ENCODE measurements at places on chromosomes 2 and 18. TPM values are rescaled to one million over a fixed set of nuclear protein-coding genes. Genes with fewer than 3 reads are reported as not detected.

DNA sequence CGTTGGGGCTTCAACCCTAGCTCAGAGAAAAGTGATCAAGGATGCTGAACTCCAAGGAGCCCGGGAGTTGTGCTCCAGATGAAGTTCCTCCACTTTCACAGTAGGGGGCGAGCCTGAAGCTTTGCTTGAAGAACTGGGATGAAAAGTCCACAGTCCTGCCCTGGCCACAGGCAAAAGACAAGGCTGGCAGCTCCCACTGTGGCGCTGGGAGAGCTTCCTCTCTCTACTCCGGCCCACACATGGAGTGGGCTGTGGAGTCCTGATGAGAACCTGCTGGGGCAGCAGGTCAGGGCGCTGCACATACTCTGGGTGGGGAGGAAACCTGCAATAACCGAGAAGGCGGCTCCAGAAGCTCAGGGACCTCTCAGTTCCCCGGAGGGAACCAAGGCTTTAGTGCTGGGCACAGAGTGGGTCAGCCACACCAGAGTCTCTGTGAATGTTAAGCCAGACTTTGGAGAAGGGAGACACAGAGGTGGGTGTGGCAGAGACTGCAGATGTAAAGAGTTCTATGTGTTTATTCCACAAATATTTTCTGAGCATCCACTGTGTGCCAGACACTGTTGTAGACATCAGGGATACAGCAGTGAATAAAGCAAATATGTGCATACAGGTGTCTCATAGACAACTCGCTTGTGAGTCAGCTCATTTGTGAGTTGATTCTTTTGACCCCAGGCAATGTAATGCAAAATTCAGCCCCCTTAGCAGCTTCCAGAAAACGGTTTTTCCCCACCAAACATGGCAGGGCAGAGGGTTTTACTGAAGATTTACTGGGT lies 48.0 kb upstream of the MRPL33 start:
- DNase-seq, result no peak

GRCh38 chr18:32930695-32931301 lies 158.0 kb upstream of the KLHL14 start:
- DNase-seq, result no peak

Gene IL1RL1
- total RNA-seq, result 0.17 TPM

DNA sequence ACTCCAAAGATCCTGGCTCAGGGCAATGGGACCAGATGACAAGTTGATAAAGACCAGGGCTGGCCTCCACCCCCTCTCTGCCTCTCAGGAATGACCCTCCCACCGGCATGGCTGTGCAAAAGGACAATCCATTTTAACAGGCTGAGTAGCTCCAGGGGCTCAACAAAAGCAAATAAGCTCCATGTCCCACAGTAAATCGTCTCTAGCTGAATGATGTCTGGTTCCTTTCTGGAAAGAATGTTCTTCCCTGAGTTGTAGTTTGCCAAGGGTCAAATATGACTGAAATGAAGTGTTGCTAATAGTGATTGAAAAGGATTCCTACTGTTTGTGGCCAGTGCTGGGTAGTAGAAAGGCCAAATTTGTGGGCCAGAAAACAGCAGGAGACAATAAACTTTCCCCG lies 434.4 kb upstream of the ETAA1 start:
- no peak for DNase-seq

GRCh38 chr2:114005110-114005783 lies 115.4 kb downstream of the ACTR3 start:
- no peak for DNase-seq

GRCh38 chr18:70931942-70932814 lies 643.3 kb downstream of the SOCS6 start:
- DNase-seq, result peak; percentile 24

DNA sequence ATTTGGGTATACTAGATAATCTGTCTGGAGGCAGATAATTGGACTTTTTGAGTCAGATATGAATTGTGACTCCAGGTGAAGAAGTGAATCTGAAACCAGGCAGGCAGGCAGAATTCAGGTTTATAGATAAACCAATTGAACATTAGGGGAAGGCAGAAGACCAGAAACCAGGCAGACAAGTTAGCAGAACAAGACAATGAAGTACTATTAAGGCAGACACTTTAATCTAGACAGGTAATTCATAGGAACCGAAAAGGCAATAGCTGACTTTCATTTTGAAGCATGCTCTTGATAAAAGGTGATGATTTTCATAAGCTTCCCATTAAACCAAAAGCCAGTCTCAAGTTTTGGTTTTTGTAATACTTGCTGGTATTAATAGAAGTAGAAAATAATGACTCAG lies 19.3 kb upstream of the SLC4A10 start:
- DNase-seq, result no peak

- no peak for DNase-seq
These were observed 32.5 kb upstream of the ICOS start for GRCh38 chr2:203904022-203904421.

Gene SULT1C4
- 36.7 TPM for total RNA-seq

- DNase-seq, result no peak
These were observed 98.2 kb downstream of the ZBTB7C start for GRCh38 chr18:48310999-48311398.

- DNase-seq, result no peak
These were observed 230.5 kb upstream of the THSD7B start for GRCh38 chr2:136534811-136535210.

DNA sequence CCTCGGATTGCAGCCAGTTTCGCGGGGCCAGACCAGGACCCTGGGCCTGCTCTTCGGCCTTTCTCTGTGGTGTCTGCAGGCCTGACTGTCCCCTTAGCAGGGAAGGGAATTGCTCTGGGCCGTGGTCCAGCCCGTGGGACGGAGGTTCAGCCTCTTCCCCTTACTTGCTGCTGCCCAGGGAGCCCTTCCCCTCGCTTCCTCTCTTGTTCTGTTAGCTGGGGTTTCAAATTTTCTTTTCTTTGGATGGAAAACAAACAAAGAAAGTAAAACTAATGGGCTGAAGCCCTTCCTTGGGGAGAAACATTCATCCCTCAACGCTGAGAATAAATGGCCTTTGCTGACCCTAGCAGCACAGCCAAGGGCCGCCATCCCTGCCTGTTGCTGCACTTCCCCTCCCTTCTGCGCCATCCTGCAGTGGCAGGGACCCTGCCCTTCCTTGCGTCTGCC lies 52.4 kb downstream of the ASAP2 start:
- DNase-seq, result no peak

- no peak for DNase-seq
These were observed 382.2 kb downstream of the NBAS start for GRCh38 chr2:15178946-15179345.

Gene C2orf15
- 2.8 TPM for total RNA-seq

Gene C2orf78
- not detected for total RNA-seq

DNA sequence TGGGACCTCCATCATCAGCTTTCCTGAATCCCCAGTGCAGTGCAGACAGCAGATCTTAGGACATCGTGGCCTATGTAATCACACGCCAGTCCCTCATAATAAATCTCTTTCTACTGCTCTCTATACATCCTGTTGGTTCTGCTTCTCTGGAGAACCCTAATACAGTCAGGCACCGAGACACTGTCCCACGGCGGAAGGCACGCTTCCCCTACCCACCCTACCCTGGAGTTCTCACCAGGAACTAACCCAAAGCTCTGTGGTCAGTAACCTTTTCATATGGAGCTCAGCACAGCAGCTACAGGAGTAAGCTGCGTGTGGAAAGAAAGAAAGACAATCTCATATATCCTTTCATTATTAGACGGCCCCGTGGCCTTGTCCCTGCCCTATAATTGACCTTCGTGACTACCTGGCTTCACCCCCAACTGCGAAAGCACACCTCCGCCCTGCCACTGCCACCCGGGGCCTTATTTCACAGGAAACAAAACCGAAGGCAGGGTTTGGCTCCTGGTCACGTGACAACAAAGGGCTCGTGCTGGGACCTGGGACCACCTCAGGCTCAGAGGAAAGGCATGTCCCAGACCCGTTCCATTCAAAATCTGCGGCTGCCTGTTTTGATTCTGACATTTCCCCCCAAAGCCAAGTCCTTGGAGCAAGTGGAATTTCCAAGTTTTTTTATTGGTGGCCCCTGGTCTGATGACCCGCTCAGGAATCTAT lies 99.7 kb upstream of the ODC1 start:
- DNase-seq, result no peak

GRCh38 chr2:17058772-17059402 lies 393.3 kb upstream of the CYRIA start:
- DNase-seq, result no peak

DNA sequence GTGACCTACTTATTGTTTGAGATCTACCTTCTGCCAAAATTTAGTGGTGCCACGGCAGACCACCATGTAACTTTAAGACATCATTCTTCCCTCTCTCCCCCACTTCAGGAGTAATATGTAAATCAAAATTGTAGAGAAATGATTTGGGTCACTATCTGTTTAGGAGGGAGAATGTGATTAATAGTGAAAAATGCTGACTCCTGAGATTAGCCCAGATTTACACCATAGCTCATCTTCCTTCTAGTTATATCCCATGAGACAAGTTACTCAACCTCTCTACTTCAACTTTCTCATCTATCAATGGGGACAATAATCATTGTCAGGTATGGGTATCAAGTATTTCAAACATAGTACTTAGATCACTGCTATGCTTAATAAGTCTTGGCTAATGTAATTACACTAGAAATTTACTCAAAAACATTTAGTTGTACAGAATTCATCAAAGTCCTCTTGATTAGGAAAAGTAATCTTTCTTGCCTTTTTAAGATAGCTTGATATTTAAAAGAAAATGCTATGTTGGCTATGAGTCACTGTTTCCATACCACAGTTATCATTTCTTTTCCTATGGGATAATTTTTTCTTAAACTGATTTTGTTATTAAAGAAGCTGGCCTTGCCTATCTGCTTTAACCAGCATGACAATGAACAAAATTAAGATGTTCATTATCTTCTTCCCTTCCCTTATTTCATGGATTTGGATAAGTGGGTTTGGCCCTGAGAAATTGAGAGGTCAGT lies 1038.9 kb upstream of the ZEB2 start:
- no peak for DNase-seq

- no peak for DNase-seq
These were observed 39.0 kb downstream of the COA5 start for GRCh38 chr2:98569197-98569793.

- peak; percentile 36 for DNase-seq
These were observed 4.0 kb downstream of the PKP4 start for GRCh38 chr2:158460632-158461297.

Gene ACTG2
- 21.0 TPM for total RNA-seq

Gene LINC00305
- not detected for total RNA-seq

Gene WDR43
- total RNA-seq, result 42.7 TPM

GRCh38 chr2:25279091-25279651 lies 62.6 kb downstream of the DNMT3A start:
- no peak for DNase-seq

DNA sequence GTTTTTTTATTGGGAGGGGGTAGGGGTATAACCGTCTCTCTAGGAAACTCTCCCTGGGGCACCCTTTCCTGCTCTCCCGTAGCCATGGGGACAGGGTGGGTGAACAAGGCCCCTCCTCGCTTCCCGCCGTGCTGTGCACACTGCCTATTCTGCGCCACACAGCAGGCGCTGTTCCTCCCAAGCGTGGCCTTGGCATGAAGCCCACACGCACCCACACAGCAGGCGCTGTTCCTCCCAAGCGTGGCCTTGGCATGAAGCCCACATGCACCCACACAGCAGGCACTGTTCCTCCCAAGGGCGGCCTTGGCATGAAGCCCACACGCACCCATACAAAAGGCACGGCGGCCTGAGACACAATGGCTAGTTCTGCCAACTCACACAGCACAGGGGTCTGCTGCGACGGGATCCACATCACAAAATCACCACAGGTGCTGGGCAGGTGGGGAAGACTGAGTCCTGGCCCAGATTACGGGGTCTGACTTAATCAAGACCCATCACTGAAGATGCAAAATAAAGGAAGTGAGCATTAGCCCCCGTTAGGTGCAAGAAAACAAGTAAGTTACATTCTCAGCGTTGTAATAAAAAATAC lies 46.6 kb upstream of the TPO start:
- peak; percentile 72 for DNase-seq

- DNase-seq, result no peak
These were observed 120.6 kb upstream of the SMAD7 start for GRCh38 chr18:49071317-49071716.

DNA sequence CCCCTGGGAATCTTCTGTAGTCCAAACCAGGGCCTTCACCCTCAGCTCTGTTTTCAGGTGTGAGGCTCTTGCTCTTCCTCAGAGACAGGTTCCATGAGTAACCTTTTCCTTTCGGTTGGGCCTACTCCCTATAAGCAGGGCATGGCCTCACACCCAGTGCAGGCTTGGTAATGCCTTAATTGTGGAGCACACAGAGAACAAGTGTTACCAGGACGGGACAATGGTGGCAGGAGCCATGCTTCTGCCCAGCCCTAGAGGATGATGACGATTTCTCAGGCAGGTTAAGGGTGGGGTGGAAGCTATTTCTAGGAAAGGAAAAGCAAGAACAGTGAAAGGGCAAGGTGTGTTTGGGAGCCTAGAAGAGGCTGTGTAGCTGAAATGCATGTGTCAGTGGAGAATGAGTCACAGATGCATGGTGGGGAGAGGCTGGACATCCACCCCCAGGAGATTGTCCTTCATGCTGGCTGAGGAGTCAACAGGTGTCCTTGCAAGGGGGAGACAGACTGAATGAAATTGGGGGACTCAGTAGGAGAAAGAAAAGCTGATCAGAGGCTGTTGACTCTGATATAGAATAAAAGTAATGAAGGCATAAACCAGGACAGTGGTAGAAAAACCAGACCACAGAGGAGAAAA lies 22.0 kb upstream of the SERPINB12 start:
- DNase-seq, result no peak

GRCh38 chr2:188786368-188786841 lies 187.8 kb upstream of the COL3A1 start:
- DNase-seq, result peak; percentile 30

GRCh38 chr2:62724886-62725711 lies 19.6 kb downstream of the EHBP1 start:
- peak; percentile 67 for DNase-seq

Gene GLS
- 85.1 TPM for total RNA-seq

Gene EFEMP1
- 75.2 TPM for total RNA-seq

Gene VIT
- total RNA-seq, result 1.5 TPM

Gene RTTN
- total RNA-seq, result 20.8 TPM

DNA sequence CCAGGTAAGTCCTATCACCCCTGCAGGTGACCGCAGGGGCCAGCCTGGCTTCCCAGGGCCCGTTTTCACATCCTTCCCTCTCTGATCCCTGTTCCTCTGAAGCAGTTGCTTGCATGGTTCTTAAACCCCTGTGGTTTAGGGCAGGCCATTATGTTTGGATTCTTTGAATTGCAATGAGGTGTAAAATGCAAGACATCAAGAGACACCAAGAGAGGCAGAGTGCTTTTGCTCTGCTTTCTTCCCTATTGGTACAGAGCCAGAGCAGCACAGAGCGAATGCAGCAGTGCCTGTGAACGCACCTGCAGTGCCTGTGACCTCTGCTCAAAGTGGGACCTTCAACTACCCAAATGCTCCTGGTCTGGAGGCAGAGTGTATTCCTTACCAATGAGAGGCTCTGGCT lies 7.6 kb downstream of the RFX8 start:
- no peak for DNase-seq

- DNase-seq, result no peak
These were observed 8.9 kb upstream of the LRRFIP1 start for GRCh38 chr2:237618449-237618848.

Gene LRATD1
- 15.8 TPM for total RNA-seq

Gene PLGLB1
- 4.5 TPM for total RNA-seq

DNA sequence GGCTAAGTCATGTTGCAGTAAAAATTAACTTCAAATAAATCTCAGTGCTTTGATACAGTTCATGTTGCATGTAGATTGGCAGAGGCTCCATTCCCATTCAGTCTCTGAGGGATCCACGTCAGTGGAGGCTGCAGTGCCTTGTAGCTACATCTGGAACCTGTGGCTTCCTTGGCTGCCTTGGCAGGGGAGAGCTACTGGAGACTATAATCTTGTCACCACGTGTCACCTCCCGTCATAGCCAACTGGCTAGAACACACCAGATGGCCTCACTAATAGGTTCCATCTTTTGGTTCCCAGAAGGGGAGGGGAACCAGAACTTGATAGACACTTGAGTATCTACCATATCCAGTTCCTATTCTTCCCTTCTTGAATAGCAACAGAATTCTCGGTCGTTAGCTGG lies 28.4 kb downstream of the E2F6 start:
- DNase-seq, result no peak
